ENCODE measurements at places on chromosomes 11 and 22.
A peak's percentile ranks its signal among the peaks of the same experiment; 100 is the strongest.

DNA sequence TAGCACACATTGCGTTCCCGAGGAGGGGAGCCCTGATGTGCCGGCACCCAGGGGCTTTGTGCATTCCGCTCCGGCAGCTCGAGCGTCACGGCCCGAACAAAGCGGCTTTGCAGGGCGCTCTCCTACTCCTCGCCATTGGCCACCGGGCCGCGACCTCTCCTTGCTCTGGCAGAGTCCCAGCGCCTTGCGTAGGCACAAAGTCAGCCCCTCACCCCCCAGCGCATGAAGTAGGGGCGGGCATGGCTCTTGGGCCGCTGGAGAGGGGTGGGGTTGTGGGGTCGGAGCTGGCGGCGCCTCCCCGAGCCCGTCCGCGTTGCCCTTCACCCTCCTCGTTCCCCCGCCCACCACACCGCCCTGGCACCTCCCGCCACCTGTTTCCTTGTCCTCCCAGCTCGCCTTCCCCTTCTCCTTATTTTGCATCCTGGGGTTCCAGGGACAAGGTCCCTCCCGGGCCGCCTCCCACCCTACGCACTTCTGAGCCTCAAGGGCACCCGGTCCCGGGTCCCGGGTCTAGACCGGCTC is 753 bp upstream of the PPARA start:
- no peak for DNase-seq

- DNase-seq: no peak
These were observed 484.3 kb downstream of the SOX6 start for GRCh38 chr11:15871904-15872626.

DNA sequence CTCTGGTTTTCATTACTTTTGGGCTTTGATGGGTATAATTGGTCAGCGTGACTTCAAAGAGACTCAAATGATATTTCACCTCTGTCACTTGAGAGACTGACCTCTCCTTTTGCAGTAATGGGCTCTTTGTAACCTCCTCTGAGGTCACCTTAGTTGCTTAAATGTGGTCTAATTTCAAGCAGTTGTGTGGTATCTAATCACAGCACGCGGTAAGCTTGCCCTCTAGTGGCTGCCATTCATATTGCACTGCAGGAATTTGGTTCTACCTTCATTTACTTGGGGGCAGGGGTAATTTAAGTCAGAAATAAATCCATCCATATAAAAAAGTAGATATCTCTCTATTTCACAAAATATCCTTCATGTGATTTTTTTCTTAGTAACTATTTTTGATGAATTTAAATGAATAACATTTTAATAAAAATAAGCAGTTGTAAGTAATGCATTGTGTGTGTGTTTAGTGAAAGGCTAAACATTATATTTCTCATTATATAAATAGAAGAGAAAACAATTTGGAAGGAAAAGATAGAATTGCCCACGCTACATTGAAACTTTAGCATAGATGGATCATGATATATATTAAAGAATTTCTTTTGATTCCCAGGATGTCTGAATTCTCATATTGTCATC is 55.0 kb upstream of the ANO3 start:
- peak; percentile 62 for DNase-seq

DNA sequence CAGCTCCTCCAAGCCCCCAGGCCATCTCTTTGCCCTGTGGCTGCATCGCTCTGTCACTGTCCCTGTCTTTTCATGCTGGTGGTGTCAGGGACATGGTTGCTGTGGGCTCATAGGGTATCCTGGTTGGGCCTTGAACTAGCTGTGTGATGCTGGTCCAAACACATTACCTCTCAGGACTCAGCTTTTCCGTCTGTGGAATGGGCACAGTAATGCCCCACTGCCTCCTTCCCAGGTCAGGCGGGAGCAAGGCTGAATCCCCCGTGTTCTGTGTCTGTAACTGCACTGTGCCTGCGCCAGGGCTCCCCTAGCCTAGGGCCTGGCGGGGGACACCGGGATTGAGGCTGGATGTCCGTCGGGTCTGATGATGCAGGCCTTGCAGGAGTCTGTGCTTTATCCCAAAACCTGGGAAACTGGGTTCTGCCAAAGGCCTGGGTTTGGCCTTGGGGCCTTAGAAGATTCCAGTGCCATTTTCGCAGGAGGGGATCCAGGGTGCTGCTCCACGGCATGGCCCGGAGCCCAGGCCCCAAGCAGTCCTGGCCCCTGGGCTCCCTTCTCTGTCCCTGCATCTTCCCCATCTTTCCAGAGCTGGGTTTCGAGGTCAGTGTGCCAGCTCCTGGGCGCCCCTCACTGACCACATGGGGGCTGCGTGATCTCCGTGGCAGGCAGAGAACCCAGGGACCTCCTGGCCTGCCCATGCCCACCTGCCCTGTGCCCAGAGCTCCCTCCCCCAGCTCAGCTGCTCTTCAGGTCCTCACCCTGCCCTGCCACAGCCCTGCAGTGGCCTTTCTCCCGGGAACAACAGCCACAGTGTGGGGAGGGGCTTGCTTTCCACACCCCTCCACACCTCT is 32.7 kb upstream of the CELSR1 start:
- no peak for DNase-seq

DNA sequence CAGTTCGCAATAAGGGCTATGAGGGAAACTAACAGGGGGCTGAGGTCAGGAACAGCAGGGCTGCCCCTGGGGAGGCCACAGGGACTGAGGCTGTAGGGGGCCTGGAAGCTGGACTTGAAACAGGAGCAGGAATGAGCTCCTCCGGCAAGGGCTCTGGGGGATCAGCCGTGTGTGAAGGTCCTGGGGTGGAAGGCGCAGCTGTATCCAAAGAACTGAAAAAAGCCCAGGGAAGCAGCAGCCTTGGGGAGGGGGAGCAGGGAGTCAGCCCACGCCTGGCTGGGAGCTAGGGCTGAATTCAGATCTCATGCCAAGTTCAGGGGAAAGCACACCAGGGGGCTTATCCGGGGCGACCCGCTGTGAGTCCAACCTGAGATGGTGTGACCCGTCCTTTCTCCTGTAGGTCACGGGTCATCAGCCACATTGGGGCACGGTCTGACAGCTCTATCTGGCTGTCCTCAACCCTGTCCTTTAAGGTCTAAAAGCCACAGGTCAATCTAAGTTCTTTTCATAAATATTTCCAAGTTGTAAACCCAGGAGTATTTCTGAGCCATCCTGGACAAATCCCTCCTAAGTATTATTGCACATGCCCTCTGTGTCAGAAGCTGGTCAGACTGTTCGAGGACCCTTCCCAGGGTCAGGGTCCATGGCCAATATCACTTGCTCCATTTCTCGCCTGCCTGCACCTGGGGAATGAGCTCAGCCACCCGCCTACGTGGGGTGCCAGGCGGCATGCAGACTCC is 18.0 kb downstream of the TP53AIP1 start:
- no peak for DNase-seq

- DNase-seq: no peak
These were observed 11.1 kb downstream of the SIPA1 start for GRCh38 chr11:65648997-65649493.

GRCh38 chr22:21926728-21927127 is 25.9 kb downstream of the PPM1F start:
- no peak for DNase-seq

- no peak for DNase-seq
These were observed 3.9 kb downstream of the DERL3 start for GRCh38 chr22:23834793-23835483.

DNA sequence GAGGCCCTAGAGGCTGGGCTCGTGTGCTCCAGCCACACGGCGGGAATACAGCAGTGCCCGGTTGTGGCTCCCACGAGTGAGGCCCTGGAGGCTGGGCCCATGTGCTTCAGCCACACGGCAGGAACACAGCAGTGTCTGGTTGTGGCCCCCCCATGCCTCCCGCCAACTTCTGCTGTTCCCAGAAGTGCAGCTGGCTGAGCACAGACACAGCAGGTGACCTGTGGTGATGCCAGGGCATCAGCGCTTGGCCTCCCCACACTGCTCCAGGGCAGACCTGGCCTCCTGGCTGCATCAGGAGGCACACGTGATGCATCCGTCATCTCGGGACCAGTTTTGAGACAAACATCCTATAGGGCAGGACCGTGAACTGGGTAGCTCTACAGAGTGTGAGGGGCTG is 110.3 kb downstream of the KCNQ1OT1 start:
- no peak for DNase-seq

GRCh38 chr11:43976863-43977262 is 34.4 kb downstream of the C11orf96 start:
- DNase-seq: no peak

DNA sequence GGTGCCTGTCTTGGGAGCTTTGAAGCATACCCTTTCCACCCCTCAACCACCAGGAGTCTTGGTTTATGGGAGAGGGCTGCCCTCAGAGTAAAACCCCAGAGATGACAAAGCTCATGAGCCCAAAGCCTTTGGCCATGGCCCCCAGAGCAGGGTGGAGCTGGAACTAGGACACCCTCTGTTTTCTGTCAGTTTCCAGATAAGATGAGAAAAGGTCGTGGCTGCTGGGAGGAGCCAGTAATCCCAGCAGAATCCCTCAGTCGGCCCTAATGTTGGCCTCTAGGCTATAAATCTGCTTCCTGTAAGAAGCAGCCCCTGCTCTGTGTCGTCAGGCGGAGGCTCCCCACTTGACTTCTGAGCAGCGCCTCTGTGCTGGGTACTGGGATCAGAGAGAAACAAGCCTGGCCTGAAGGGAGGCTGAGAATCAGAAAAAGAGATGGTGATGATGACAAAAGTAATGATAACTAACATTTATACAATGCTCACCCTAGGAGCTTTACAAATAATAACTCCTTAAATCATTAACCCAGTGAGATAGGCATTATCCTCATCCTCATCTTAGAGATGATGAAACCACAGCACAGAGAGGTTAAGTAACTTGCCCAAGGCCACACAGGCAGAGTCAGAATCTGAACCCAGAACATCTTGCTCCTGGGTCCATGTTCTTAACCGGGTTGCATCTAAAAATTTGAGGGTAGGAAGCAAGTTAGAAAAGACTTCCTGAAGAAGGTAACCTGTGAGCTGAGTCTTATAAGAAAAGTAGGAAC is 471.4 kb downstream of the SOX6 start:
- no peak for DNase-seq

GRCh38 chr22:42933485-42934091 is 76.5 kb upstream of the ARFGAP3 start:
- peak; percentile 95 for DNase-seq

DNA sequence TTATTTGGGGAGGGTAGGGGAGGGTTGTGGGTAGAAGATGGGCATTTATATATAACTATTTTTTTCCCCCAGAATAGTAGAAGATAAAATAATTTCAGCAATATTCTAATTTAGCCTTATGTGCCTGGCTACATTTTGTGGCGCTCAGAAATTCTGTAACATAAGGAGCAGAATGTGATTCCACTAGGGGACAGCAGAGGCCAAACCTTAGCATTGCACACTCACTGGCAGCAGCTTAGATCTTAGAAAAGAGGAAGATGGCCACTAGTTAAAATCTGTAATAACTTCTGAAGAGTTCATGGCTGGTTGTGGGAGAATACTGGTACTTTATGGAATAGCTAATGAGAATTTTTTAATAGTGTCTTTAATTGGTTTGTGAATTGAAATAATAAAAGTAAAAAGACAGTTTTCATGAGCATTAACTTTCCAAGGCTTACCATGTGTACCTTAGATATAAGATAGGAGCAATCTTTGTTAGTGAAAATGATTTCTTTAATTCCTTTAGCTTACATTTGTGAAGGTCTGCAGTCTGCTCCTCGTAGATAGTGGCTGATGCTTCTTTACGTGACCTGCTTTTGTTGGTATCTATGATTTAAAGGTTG is 33.1 kb downstream of the DDX10 start:
- peak; percentile 76 for DNase-seq

GRCh38 chr22:46829941-46830715 is 67.7 kb downstream of the TBC1D22A start:
- peak; percentile 80 for DNase-seq

GRCh38 chr11:12769834-12770345 is 95.7 kb downstream of the TEAD1 start:
- DNase-seq: peak; percentile 95

DNA sequence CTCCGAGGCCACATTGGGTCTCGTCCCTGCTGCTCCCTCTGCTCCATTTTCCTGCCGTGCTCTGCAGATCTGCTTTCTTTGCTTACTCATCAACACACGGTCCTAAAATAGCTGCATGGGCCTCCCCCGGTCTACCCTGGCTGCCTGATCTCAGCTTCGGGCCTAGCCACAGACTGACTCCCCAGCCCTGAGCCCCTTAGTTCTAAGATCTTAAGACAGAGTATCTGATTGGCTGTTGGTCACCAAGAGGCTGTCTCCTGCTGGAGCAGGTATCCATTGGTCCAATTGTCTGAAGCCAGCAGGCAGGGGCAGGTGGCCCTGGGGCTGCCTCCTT is 53.7 kb upstream of the NECTIN1 start:
- peak; percentile 72 for DNase-seq

GRCh38 chr11:27355575-27356104 is 7.4 kb downstream of the CCDC34 start:
- no peak for DNase-seq

All from fibroblast of skin of right quadriceps (primary cell).